Vagina (tissue), 2 donors: ENCODE measurements at places on chromosomes 13 and 19.

GRCh38 chr13:99955107-99955746 lies 16.3 kb downstream of the ZIC5 start:
- no peaks in the 10 kb centered on the region for H3K36me3 ChIP-seq
- H3K27me3 ChIP-seq = peaks cover 25% of the 10 kb centered on the region
- no peak for DNase-seq
- no peak overlapping the region for H3K4me3 ChIP-seq

GRCh38 chr19:3250675-3251074 lies 26.2 kb downstream of the CELF5 start:
- H3K27ac ChIP-seq = no peak overlapping the region
- H3K27me3 ChIP-seq = no peaks in the 10 kb centered on the region
- H3K36me3 ChIP-seq = no peaks in the 10 kb centered on the region
- no peak for DNase-seq

DNA sequence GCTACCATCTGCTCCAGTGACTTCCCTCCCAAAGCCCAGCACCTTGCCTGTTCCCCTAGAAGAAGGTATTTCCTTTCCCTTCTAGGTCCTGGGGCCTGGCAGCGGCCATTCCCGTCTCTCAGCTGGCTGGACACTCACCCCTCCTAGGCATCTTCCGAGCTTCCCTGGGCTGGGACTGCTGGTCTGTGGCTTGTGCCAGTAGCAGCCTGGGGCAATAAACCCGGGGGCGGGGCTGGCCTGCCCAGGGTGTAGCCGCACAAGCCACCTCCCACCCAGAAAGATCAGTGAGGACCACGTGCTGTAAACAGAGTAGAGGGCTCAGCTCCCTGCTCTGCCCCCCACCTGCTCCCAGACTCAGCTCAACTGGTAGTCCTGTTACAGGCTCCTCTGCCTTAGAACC lies 15.0 kb downstream of the LIPE start:
- no peak overlapping the region for H3K4me3 ChIP-seq
- DNase-seq = no peak
- H3K36me3 ChIP-seq = no peaks in the 10 kb centered on the region
- no peak overlapping the region for H3K27ac ChIP-seq
- no peaks in the 10 kb centered on the region for H3K27me3 ChIP-seq

GRCh38 chr13:26888632-26889031 lies 128.0 kb upstream of the GPR12 start:
- no peaks in the 10 kb centered on the region for H3K36me3 ChIP-seq
- no peaks in the 10 kb centered on the region for H3K4me1 ChIP-seq
- no peak overlapping the region for H3K4me3 ChIP-seq
- H3K27ac ChIP-seq = no peak overlapping the region
- H3K27me3 ChIP-seq = no peaks in the 10 kb centered on the region
- no peak for DNase-seq

- H3K36me3 ChIP-seq = peaks cover 4% of the 10 kb centered on the region
- H3K27ac ChIP-seq = no peak overlapping the region
- H3K4me3 ChIP-seq = no peak overlapping the region
- H3K4me1 ChIP-seq = no peaks in the 10 kb centered on the region
- no peaks in the 10 kb centered on the region for H3K27me3 ChIP-seq
Observed at GRCh38 chr19:7460562-7460966, 28.3 kb downstream of the PEX11G start.

DNA sequence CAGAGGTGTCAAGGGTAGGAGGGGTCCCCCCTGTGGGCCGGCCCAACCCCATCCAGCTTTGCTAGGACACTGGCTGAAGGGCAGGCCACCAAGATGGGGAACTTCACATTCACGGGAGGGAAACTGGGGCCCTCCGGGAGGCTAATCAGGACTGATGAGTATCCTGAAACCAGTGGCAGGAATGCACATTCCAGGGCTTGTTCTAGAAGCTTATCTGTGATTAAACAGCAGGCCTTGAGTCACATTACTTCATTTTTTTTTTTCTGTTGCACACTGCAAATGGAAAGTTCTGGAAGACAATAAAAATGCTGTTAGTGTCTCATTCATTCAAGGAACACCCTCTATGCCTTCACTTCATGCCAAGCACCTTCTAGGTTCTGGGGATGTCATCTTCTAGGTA lies 15.5 kb upstream of the SIGLEC11 start:
- DNase-seq = no peak
- H3K27ac ChIP-seq = no peak overlapping the region
- H3K4me1 ChIP-seq = no peaks in the 10 kb centered on the region
- peaks cover 7% of the 10 kb centered on the region for H3K36me3 ChIP-seq

DNA sequence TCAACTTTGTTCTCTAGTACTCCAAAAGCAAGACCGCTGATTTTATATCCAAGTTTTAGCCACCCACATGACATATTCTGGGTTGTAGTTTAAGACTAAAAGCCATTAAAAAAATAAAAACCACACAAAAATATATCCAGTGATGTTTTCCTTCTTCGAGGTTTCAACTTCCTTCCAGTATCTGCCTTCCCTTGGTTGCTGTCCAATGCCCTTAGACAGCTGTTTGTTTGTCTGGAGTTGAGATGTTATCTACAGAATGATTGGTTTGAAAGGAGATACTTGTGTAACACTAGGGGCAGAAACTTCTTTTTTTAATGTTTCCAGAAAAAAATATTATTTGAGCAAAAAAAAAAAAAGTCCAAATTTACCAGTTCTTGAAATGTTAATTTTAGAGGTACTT lies 591.5 kb upstream of the PCDH9 start:
- no peak overlapping the region for H3K27ac ChIP-seq
- H3K36me3 ChIP-seq = no peaks in the 10 kb centered on the region
- H3K4me3 ChIP-seq = no peak overlapping the region
- no peaks in the 10 kb centered on the region for H3K4me1 ChIP-seq
- DNase-seq = no peak

DNA sequence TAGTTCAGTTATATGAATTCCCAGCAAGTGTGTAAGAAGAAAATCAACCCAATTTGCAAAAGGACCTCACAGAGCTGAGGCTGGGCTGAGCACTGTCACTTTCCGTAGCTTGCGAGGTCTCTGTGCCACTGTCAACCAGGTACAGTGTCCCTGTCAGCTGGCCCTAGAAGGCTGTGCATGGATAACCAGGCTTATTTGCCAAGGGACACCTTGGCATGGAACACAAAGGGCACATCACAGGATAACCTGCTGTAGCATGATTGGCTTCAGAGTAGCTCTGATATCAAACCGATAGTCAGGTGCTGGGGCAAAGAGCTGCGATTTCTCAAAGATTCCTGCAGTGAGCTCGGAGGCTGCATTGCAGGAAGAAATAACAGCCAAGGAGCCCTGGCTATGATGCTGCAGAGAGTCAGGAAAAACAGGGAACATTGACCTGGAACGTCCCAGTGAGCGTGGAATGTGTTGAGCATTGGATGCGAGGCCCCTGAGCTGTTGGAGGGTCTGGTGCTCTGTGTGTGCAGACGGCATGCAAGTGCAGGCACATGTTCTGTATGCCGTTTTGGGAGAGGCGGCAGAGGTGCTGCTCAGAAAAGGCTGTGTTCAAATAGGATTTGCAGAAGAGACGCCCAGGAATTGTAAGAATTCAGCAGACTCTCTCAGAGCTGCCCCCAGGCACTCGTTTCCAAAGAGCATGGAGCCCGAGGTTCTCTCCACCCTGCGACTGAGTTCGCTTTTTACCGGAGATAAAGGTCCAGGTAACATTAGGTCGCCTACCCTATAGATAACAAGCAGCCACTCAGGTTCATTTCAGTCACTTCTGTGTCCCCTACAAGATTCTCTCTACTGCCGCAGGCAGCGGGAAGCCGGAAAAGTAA lies 213.5 kb upstream of the IRS2 start:
- no peaks in the 10 kb centered on the region for H3K36me3 ChIP-seq
- H3K27me3 ChIP-seq = no peaks in the 10 kb centered on the region
- no peak for DNase-seq
- H3K4me1 ChIP-seq = no peaks in the 10 kb centered on the region

DNA sequence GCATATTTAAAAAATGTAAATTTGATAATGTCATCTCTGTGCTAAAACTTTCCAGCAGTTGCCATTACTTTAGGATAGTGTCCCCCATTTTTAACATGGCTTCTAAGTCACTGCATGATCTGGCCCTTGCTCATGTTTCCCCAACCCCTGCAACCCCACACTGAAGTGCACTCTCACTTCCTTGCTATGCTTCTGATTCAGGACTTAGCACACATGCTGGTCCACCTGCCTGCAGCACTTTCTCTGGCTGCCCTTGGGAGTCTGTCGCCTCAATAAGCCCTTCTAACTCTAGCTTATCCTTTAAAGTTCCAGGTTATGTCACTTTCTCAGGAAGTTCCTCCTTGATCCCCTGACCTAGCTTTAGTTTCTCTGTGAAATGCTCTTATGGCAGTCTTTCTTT lies 241.0 kb downstream of the POSTN start:
- H3K4me3 ChIP-seq = no peak overlapping the region
- no peaks in the 10 kb centered on the region for H3K4me1 ChIP-seq
- no peaks in the 10 kb centered on the region for H3K27me3 ChIP-seq
- no peak for DNase-seq
- H3K36me3 ChIP-seq = no peaks in the 10 kb centered on the region
